Fibroblast of skin of scalp (primary cell): ENCODE measurements at places on chromosomes 4 and X.
A peak's percentile ranks its signal among the peaks of the same experiment; 100 is the strongest.

DNA sequence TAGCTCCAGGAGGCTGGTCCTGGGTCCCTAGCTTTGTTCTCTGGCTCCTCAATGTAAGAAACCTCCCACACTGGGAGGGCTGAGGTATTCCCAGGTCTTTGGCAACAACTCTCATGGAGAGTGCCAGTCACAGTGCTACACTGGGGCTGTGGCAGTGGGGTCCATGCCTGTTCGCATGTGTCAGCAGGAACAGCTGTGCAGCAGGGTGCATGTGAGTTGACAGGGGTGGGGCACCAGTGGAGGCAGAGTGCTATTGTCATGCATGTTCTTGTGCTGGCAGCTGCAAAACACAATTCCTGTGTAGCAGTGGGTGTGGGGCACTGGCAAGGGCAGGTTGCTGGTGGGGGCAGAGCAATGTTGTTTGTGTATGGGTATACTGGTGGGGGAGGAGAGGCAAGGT, 246.0 kb downstream of the CXXC4 start:
- DNase-seq: no peak

GRCh38 chr4:143458966-143459365, 54.5 kb upstream of the SMARCA5 start:
- no peak for DNase-seq

GRCh38 chr4:32025851-32026459, 1305.8 kb downstream of the PCDH7 start:
- DNase-seq: peak; percentile 47

DNA sequence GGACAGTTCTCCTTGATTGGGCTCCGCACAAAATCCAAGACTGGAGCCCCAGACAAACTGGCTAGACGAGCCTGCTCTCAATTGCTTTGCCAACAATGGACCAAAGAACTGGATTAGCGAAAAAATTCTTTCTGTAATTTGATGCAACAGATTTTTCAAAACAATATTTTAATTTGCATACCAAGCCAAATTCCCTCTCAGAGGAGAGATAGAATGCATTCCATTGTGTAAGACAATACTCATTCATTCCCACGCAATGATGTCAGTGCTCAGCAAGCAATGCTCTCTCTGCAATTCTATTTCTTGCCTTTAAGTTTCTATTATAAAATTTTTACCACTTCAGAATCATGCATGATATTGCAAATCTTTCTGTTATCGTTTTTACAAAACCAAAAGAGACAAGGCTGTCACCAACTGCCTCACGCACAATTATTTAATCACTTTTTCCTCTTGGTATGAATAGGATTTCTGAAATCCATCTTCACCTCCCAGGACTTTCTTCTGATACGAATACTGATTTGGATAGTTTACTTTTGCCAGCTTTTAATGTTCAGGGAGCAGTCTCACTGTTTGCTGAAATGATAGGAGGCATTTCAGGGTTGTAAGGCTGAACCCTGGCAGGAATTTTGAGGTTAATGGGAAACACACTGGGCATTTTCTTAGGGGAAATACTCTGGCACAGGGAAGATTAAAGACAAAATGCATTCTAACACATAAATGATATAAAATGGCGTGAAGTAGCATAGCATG, 46.1 kb upstream of the HCCS start:
- peak; percentile 90 for DNase-seq

DNA sequence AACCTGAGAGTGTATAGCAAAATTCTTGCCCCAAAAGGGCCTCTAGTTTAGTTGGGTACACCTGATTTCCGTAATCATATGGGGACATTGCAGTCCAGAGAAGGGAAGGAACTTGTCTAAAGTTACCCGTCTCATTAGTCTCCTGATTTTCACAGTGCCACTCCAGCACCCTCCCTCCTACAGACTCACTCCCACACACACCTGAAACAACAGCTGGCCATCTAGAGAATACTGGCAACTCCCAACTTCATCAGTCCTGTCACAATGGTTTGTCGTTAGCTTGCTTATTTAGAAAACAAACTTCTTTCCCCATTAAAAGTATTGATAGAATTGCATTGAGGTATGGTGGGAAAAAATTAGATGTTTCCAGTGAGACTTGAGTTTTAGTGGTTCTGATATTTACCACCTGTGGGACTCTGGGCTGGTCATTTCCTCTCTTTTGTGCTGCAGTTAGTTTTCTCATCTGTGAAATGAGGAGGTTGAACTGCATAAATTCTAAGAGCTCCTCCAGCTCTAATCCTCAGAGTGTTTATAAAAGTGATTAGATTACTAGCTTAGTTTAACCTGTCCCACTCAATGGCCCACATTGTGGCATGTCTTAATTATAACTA, 1.7 kb downstream of the IL13RA1 start:
- DNase-seq: no peak

GRCh38 chr4:185950891-185951290, 118.1 kb upstream of the TLR3 start:
- DNase-seq: peak; percentile 32

DNA sequence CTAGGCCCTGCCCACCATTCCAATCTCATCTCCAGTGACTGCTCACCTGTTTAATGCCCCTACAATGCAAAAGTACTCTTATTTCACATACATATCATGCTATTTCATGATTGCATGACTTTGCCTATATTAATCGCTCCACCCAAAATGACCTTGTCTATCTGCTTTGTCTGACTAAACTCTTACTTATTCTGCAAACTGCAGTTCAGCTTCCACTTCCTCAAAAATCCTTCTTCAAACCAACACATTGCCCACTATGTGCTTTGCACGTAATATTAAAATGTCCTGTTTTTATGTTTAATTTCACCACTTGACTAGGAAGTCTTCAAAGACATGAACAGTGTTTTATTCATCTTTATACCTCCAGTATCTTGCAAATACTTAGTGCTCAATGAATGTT, 229.6 kb downstream of the OPHN1 start:
- no peak for DNase-seq

DNA sequence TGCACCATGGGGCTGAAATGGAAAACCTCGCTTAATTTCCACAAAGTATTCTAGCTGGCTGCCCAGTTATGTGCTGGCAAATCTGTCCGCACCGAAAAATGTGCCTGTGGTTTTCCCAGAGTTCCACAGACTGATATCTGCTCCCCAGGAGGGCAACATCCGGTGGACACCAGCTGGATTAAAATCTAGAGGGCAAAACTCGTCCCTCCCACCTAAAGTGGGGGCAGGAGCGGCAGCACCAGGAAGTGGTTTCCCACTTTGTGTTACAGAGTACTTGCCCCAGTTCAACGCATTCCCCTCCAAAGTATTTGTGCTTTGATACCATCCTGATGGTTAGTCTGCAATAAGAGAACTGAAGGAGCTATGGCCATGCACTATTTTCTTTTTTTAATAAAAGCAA, 187.6 kb downstream of the TSPAN5 start:
- peak; percentile 81 for DNase-seq
